ENCODE measurements at places on chromosomes 5 and 9.

GRCh38 chr5:15260356-15261268, 239.4 kb upstream of the FBXL7 start:
- no peak for DNase-seq

DNA sequence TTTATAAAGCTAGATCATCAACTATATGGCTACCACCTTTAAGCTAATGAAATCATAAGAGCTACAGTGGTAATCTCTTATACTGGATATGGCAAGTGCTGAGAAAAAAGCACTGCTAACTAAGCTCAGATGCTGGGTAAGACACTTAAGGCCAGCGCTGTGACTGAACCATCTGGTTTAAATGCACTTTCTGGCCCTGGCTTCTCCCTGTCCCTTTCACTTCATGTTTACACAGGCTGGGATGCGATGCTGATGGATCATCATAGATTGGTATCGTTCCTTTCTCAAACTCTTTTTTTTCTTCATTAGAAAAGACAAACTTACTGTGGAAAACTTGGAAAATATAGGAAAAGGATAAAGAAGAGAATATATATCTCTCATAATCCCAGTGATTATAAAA, 52.3 kb downstream of the KIF24 start:
- DNase-seq = no peak

DNA sequence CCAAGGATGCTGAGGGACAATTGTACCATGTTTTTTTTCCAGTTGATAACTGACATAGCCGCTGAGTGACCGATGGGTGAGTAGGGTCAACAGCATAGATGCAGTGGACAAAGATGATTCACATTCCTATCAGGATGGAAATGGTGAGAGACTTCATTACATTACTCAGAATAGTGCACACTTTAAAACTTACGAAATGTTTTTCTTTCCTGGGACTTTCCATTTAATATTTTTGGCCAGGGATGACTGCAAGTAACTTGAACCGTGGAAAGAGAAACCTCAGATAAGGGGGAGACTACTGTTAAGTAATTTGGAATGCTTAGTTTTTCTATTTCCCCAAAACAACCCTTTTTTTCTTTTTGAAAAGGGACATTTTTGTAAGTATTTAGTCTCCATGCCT, 3.0 kb upstream of the TUSC1 start:
- DNase-seq = no peak

DNA sequence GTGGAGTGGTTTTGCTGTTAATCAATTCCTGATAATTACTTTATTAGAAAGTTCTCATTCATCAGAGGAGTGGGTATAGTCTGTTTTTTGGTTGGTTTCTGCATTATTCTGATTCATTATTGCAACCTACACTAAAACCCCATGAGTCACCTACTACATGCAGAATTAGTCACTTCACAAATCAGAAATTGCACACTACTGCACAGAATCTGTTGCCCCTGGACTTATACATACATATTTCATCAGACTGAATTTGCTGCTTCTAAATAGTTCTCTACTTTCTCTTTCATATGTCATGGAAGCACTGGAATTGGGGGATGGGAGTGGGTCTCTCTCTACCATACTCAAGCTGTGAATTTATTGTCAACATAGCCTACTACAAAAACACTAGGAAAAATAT, 585.1 kb downstream of the DNAH5 start:
- DNase-seq = no peak

- DNase-seq = no peak
These were observed 101.5 kb upstream of the SNX2 start for GRCh38 chr5:122673343-122673742.

GRCh38 chr5:111743988-111744387, 13.0 kb downstream of the NREP start:
- DNase-seq = no peak

DNA sequence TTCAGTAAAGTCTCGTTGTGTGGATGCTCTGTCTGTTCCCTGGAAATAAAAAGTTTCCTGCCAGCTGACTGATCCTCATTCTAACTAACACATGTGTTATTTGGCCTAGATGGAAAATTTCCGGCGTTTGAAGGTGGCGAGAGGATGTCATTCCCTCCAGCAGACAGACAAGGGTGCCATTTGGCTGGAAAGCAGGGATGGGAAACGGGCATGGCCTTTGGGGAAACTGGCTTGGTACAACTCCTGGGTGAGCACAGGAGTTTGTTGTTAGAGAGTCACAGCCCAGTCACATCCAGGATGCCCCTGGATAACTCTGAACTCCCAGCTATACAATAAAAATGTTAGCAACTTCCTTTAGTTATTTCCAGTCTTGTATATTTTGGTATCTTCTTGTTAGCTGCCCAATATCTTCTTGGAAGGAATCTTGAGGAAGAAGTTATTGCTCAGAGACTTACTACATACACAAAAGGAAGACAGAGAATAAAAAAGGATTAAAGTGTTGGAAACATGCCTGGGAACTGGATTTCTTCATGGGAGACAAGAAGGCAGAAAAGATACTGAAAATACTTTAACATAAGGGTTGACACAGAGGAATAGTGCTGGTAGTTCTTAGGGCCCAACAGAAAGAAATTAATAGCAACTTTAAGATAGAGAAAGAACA, 41.9 kb downstream of the TEK start:
- no peak for DNase-seq

- no peak for DNase-seq
These were observed 48.6 kb upstream of the PTPRD start for GRCh38 chr9:10661376-10661775.

GRCh38 chr5:117266280-117266679, 691.7 kb upstream of the SEMA6A start:
- no peak for DNase-seq

- no peak for DNase-seq
These were observed 18.3 kb upstream of the NEK6 start for GRCh38 chr9:124239249-124240073.

DNA sequence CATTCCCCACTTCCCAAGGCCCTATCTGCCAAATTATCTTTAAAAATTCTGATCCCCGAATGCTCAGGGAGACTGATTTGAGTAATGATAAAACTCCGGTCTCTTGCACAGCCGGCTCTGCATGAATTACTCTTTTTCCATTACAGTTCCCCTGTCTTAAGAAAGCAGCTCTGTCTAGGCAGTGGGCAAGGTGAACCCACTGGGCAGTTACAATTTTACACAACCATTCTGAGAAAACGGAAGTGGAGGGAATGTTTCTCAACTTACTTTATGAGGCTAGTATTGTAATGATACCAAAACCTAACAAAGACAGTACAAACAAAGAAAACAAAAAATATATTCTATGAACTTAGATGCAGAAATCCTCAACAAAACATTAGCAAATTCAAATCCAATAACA, 100.0 kb downstream of the MCTP1 start:
- no peak for DNase-seq

DNA sequence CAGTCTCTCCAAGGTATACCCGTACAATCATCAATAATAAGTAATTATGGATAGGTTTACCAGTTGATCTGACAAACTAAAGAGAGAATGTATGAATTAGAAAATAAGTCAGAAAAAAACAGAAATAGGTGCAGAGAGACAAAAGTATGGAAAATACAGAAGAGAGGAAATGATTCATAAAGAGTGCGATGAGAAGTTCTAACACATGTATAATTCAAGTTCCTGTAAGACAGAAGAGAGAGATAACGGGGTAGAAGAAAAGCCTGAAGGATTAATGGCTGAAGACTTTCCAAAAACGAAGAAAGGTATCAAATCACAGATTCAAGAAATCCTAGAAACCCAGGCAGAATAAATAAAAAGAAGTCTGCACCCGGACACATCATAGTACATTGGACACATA, 16.2 kb upstream of the SMU1 start:
- no peak for DNase-seq

GRCh38 chr9:127779136-127779981, 893 bp upstream of the SH2D3C start:
- no peak for DNase-seq

DNA sequence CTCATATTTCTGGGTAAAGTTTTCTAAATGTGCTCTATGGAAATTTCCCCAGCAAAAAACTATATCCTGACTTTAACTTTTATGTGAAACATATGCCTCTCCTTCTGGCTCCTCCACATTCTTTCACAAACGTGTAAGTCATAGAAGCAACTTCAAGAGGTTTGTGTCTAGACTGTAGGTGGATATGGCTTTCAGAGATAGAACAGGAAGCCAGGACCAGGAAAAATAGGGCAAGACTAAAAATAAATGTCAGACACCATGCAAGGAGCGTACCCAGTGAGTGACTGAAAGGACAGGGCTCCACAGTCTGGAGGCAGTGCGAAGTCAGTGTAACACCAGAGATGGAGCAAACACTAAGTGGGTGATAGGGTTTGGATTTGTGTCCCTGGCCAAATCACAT, 240.7 kb downstream of the COX7C start:
- DNase-seq = no peak

- no peak for DNase-seq
These were observed 147.3 kb downstream of the OSTF1 start for GRCh38 chr9:75235632-75236031.

DNA sequence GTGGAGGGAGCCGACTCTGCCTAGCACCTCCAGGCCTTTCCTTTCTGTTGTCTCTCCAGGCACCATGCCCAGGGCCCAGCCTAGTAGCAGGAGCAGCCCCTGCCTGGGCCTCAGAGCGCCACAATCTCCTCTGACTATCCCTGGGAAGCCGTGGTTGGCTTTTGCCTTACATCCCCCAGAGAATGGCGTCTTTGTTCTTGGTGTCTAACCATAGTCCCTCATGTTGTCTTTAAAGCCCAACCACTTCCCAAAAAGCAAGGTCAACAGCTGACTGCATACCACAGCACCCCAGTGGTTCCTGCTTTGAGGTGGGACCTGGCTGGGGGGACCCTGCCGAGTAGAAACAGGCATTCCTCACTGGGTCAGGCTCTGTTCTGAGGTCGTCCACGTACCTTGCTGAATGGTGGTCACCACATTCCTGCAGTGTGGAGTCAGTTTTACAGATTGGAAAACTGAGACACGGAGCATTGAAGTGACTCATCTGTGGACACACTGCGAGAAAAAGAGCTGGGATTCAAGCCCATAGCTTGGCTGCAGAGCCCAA, 13.7 kb upstream of the CERCAM start:
- no peak for DNase-seq

GRCh38 chr5:166358127-166358830, 1933.2 kb upstream of the WWC1 start:
- no peak for DNase-seq

DNA sequence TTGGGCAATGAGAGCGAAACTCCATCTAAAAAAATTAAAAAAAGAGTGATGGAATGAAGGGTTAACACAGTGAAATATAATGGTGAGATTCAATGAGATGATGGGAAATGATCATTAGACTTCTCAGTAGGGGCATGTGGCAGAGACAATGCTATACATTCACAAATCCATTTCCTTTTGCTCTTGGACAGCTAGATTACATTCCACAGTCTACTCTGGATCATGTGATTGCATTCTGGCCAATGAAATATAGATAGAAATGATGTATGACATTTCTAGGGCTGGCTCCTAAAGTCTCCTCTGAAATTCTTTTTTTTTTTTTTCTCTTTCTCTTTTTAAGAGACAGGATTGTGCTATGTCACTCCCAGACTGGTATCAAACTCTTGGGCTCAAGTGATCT, 3.8 kb upstream of the GALT start:
- no peak for DNase-seq

DNA sequence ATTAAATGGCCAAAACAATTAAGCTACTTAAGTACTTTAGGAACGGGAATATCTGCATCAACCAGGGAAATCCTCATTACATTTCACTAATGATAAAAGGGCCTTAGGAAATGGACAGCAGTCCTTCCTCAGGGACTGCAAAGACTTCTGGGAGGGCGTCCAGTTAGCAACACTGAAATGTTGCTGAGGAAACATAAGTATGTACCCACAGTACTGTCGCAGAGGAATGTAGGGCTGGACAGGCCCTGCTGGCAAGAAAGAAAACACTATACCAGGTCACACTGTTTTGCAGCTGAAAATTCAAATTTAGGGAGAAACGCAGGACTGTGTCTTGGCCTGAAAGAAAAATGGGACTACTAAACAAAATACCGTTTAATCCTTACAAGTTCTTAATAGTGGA, 1.3 kb downstream of the C5orf15 start:
- no peak for DNase-seq

- no peak for DNase-seq
These were observed 158.3 kb downstream of the GIN1 start for GRCh38 chr5:102961671-102962070.
